ENCODE measurements at places on chromosomes 4 and X. TPM values are rescaled to one million over a fixed set of nuclear protein-coding genes. Genes with fewer than 3 reads are reported as not detected.
A peak's percentile ranks its signal among the peaks of the same experiment; 100 is the strongest.

DNA sequence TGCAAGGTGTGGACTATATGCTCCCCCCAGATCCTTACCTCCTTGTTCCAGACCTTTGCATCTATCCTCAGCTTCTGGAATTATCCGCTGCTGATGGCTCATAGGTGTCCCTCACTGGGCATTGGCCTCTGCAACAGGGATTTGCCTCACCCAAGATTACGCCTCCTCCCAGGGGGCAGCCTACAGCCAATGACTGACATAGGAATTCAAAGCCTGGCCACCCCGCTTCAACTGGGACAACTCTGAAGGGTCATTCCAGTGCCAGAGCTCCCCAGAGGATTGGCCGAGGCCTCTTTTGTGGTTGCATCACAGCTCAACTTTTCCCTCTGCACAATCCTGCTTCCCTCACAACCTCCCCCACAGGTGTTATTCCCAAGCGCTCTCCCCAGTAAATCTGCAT lies 5.0 kb downstream of the SYN1 start:
- no peak for DNase-seq

DNA sequence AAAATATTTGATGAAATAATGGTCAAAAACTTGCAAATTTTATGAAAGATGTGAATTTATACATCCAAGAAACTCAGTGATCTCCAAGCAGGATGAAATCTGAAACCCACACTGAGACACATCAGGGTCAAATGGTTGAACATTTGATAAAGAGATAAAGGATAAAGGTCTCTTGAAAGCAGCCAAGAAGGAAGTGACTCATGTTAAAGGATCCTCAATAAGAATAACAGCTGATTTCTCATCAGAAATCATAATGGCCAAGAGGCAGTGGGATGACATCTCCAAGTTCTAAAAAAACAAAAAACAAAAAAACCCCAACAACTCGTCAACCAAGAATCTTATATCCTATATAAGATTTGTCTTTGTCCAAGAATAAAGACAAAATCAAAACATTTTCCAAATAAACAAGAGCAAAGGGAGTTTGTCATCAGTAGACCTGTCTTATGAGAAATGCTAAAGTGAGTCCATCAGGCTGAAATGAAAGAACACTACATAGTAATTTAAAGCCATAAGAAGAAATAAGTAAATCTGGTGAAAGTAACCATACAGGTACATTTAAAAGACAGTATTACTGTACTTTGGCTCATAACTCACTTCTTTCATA lies 121.7 kb downstream of the PDS5A start:
- DNase-seq: no peak

DNA sequence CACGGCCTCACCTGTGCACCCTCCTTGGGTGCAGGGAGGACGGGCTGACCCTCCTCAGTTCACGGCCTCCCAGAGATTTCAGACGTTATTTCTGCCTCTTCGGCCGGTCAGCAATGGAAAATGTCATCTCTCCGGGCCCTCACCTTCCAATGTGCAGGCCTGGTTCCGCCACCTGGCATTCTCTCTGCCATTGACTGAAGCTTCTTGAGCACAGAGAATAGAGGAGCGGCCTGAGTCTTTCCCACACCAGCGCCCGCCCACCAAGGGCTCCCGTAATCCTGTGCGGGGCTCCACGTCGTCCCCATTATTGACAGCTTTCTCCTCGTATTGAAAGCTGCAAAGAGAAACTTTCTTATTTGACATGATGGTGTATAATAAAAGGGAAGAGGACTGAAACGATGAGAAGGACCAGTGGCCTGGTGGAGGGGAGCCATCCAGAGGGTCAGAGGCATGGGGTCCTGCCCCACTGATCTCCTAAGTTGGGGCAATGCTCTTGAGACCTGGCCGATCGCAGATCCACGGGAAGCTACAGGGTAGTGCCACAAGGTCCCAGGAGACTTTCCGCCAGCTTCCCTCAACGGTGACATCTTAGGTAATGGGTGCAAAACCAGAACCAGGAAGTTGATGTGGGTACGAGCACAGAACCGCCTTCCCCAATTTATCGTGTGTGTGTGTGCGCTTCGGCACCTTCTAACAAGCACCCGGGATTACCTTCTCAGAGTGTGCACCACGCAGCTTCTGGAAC lies 20.6 kb downstream of the HTRA3 start:
- DNase-seq: peak; percentile 5

- DNase-seq: no peak
These were observed 147.2 kb downstream of the GLRA3 start for GRCh38 chr4:174681723-174682300.

GRCh38 chr4:164770010-164770724 lies 16.2 kb downstream of the SMIM31 start:
- DNase-seq: no peak

- no peak for DNase-seq
These were observed 691 bp downstream of the SCARB2 start for GRCh38 chr4:76212851-76213414.

DNA sequence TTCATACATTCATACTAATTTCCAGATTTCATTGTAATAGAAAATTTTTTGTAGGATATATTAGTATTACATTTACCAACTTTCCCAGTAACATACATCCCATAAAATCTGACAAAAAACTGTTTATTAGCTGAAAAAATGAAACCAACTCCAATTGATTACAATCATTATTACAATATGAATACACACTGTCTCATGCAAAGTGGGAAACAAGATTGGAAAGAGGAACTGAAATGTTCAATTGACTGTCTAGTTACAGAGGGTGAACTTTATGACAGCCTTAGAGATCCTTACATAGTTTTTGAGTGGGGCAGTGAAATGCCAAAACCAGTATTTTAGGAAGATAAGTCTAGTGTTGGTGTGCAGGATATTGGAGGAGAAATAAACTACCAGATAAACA lies 2.3 kb upstream of the AMBN start:
- no peak for DNase-seq

GRCh38 chr4:117249333-117249732 lies 164.0 kb upstream of the TRAM1L1 start:
- DNase-seq: no peak

GRCh38 chr4:8699479-8700145 lies 107.0 kb downstream of the CPZ start:
- no peak for DNase-seq

The TRPC5OS gene
- total RNA-seq: not detected

The MGAT4D gene
- not detected for total RNA-seq

The SEPTIN6 gene
- 5.6 TPM for total RNA-seq

The HSFX1 gene
- 3.0 TPM for total RNA-seq

The F11 gene
- total RNA-seq: 0.30 TPM

The NPY1R gene
- total RNA-seq: 1.6 TPM
